ENCODE measurements at places on chromosomes 3 and 15.

GRCh38 chr15:32834156-32834555 is 116.4 kb downstream of the GREM1 start:
- no peak for DNase-seq

GRCh38 chr15:38991126-38991525 is 426.5 kb upstream of the RASGRP1 start:
- no peak for DNase-seq

DNA sequence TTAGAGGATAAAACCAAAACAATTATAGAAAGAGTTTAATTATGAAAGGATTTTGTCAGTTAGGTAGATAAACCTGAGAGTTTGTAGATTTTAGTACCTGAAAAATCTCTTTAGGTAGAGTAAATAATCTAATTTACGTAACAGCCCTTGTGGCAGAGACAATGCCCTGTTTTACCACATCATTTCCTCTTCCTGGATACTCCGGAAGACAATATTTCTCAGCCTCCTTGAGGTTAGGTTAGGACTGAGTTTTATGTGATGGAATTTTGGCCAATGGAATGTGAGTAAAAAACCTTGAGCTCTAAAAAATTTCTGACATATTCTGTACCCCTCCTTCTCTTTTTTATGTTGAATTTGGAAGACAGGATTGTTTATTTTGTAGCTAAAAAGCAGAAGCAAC is 50.7 kb upstream of the TPRG1 start:
- no peak for DNase-seq

DNA sequence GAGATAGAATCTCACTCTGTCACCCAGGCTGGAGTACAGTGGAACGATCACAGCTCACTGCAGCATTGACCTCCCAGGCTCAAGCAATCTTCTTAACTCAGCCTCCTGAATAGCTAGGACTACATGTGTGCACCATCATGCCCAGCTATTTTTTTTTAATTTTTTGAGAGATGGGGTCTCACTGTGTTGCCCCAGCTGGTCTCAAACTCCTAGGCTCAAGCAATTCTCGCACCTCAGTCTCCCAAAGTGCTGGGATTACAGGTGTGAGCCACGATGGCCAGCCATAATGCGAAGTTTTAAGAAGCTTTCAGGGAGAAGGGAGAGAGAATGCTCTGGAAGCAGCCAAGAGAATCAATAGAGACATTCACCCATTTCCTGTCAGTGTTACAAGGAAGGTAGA is 42.7 kb downstream of the PRKAR2A start:
- no peak for DNase-seq

GRCh38 chr3:42079701-42080452 is 11.3 kb upstream of the TRAK1 start:
- DNase-seq, result no peak

DNA sequence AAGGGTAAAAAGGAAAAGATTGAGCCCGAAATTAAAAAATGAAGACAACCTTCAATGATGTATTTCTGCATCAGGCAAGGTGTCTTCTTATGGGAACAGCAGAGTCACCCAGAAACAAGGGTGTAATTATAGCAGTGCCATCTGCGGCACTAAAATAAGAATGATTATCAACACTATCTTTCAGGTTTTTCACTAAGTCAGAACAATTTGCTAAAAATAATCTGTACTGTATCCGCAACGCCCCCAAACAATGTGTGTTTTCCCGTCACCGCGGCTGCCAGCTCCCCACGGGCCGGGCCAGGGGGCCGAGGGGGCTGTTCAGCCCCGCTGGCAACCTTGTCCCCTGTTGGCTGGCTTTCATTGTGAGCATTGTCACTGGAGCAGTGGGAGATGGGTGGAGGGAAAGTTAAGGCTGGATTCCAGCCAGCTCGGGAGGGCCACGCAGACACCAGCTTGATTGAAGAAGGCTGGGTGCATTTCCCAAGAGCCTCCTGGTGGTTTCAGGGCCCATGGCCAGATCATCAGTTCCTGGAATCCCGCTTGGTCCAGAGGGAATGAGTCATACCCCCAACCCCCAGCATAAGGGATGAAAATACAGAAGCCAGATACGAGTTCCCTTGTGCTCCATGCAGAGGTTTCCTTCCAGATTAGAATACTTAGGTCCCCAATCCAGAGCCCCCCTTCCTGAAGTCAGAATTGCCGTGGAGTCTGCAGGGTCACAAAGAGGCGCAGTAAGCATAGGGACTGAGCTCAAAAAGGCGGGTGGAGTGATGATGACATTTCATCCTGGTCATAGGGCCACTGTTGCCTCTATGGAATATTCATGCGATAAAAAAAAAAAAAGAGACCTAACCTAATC is 90.2 kb upstream of the KLF13 start:
- peak; percentile 83 for DNase-seq

DNA sequence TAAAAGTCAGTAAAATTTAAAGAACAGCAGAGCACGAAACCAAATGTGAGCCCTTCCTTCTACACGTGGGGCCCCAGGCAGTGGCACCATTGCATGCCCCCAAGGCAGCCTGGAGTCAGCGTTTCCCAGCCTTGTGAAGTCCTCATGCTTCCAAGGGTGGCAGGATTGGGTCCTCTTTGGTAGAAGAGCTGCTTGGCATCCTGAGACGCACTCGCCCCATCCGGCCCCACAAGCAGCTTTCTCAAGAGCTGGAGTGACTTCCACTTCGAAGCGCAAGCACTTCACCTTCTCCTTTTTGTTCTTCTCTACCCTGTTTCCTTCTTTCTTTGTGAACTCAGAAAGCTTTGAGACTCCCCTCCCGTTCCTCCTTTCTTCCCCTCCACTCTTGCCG is 34.7 kb downstream of the ZNF710 start:
- no peak for DNase-seq

- DNase-seq, result no peak
Observed at GRCh38 chr15:59174835-59175831, 31.5 kb upstream of the LDHAL6B start.

DNA sequence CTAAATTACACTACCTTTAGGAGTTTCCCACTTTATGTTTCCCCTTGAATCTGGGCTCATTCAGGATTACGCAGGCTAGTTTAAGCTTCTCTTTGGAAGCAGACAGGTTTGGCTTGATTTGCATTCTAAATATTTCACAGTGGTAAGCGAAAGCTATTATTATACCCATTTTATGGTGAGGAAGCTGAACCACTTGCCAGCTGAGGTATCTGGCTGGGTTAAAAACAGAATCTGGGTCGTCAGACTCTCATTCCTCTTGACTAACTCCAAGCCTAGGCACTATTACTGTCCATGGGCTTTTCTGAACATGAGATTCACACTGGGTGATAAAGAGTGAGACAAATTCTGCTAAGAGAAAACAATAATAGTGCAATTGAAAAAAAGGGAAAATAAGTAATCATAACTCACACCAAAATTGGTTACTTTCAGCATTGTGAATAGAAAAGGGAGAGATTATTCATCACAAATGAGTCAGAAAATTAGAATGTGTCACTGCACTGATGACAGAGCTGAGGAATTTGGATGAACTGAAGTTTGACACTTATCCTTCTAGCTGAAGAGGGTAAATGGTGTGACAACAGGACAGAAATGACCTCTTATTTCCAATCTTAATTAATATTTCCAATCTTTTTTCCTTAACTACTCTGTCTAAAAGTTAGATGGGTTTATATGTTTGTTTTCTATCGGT is 211.3 kb downstream of the TIGIT start:
- DNase-seq, result no peak

DNA sequence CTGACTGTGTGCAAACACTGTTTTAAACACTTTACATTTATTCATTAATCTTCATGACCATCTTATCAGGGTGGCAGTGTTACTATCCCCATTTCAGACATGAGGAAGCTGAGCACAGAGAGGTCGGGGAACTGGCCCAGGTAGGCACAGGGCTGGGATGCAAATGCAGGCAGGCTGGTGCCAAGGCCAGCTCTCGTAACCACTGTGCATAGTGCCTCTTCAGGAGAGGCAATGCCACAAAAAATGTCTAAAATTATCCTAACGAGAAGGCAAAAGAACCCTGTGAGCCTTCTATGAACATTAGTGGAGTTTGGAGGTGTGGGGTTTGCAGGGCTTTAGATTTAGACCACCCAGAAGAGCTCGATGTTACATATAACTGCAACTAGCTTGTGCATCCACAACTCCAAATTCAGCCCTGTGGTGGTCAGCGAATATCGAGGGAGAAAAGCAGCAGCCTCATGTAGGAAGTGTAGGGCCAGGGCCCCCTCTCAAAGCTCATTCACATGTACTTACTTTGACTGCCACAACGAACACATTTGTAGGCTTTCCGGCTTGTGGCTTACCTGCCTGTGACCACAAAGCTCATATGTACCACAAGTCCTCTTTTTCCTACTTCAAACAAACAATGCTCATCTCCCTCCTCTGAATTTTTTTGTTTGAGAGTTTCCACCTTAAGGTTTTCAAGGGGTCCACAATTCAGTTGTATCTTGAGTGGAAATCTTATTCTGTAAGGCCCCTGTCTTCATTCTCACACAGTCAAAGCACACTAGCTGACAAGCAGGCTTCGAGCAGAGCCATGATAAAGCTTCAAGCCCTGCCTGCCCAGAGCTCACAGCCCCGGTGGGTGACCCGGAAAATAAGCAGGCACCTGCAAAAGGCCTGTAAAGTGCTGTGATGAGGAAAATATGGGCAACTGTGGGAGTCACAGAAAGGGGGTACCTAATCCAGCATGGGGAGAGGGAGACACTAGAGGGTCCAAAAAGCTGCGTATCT is 722.9 kb upstream of the CFAP20DC start:
- DNase-seq, result no peak

- no peak for DNase-seq
Observed at GRCh38 chr15:77001966-77002365, 7.0 kb downstream of the PSTPIP1 start.

DNA sequence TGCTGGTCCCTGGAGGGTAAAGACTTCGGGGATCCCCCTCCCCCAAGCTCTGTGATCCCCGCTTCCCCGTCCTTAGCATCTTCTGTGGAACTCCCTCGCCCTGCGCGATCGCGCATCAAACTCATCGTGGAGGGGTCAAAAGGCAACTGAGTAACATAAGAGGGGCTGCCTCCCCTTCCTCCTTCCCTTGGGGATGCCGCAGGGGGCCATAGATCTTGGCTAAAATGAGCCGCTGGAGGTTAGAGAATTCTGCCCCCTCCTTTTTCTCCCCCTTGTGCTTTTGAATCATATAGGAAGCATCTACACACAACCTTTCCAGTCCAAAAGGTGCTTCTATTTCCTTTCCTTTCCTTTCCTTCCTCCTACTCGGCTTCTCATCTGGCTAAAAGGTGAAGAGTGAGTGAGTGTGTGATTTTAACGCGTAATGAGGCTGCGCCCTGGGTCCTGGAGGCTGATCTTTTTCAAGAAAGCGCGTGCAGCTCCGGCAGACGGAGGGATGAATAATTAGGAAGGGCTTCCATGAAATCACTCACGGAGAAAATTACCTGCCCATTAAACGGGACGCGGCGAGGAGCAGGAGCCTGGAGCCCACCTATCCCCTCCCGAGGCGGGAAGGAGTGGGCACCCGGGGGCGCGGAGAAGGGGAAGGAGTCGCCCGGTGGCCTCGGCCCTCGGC is 831 bp upstream of the ROBO2 start:
- DNase-seq, result no peak

- no peak for DNase-seq
Observed at GRCh38 chr15:48309740-48310139, 21.5 kb upstream of the DUT start.

DNA sequence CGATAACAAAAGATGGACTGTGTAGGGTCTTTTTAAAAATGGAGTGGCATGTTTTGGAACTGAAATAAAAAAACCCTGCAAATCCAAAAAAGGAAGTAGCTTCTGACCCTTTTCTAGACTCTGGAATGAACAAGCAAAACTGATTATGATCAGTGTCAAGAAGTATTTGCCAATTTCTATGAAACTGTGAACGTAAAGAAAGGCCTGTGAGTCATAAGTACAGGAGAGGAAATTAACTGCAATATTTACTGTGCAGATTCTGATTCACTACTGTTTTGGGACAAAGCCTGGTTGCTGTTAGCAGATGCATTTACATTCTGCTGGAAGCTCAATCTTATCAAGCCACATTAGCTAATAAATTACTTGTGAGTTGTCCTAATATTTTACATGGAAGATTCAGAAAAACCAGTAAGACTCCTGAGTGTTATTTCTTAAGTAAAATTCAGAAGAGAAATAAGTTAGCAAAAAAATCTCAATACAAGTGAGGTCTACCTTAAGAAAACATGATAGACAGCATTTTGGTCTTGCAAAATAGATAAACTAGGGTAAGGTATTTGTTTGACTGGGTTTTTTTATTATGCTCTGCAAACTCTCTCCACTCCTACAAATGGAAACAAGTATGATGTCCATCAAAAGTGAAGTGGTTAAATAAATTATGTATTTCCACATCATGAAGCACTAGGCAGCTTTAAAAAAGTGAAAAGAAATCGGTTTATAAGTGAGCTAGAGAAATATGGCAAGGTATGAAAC is 90.2 kb upstream of the LMOD3 start:
- DNase-seq, result peak; percentile 65

GRCh38 chr3:100915706-100916495 is 77.3 kb downstream of the ABI3BP start:
- no peak for DNase-seq

DNA sequence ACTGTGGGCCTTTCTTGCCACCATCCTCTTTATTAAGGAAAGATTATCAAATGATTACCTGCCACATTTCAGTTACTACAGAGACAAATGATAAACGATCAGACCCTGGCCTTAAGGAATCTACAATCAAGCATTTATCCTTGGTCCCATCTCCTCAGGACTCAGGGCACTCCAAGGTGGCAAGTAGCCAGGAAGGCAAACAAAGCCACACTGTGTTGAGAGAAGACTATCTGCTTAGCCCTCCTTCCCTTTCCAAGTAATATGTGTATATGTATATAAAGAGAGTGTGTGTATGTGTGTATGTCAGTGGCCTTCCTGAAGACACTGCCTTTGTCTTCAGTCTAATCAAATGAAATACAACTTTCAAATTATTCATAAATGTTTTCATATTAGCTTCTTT is 490.1 kb upstream of the ATP11B start:
- no peak for DNase-seq

GRCh38 chr3:126394179-126394976 is at the start of gene CFAP100:
Gene CFAP100 (plus strand): TSS chr3:126394909. CDS start chr3:126396001, 1,092 bp downstream.
- DNase-seq, result no peak

DNA sequence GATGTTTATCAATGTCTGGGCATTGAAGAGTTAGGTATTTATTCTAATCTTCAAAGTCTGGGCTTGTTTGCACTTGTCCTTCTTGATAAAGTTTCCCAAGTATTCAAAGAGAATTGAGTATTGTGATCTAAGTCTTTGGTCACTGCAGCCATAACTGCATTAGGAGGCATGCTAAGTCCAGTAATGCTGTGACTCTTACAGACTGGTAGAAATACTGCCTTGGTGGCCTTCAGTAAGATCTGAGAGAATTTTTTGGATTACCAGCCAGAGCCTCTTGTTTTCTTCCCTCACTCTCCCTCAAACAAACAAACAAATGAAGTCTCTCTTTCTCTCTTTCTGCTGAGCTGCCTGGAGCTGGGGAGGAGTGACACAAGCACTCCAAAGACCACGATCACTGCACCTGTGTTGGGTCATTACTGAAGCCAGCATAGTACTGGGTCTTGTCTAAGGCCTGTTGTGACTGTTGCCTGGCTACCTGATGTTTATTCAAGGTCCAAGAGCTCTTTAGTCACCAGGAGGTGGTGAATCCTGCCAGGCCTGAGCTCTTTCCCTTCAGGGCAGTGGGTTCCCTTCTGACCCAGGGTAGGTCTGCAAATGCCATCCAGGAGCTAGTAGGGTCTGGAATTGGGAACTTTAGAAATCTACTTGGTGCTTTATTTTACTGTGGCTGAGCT is 14.8 kb upstream of the RBP2 start:
- no peak for DNase-seq

- DNase-seq, result no peak
Observed at GRCh38 chr3:40858364-40859115, 333.8 kb downstream of the ZNF621 start.
